Amniotic stem cell (primary cell): ENCODE measurements at places on chromosomes 7 and 10.
A peak's percentile ranks its signal among the peaks of the same experiment; 100 is the strongest.

DNA sequence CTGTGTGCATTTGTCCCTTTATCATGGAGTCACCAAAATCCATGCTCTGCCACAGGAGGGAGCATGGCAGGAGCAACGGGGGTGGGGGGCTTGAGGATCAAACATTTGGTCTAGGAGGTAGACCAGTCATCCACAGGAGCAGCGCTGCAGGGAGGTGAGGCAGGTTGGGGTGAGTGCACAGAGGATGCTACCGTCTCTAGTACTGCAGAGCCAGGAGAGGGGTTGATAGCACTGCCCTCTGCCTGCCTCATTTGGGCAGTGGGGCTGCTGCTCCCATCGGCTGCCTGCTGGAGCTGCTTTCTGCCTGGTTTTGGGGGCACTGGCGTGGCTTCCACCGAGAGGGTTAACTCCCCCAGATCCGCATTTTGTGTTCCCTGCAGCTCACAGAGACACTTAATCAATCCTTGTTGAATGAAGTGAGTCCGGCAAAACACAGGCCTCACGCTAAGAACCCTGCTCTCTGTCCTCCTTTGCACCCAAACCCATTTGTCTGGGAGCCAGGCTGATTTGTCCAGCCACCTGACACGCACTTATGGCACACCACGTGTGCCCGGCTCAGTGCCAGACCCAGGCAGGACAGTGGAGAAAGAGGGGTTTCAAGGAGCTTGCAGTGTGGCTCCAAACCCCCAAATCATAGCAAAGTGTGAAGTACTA is 527.1 kb upstream of the FOXK1 start:
- DNase-seq = no peak

DNA sequence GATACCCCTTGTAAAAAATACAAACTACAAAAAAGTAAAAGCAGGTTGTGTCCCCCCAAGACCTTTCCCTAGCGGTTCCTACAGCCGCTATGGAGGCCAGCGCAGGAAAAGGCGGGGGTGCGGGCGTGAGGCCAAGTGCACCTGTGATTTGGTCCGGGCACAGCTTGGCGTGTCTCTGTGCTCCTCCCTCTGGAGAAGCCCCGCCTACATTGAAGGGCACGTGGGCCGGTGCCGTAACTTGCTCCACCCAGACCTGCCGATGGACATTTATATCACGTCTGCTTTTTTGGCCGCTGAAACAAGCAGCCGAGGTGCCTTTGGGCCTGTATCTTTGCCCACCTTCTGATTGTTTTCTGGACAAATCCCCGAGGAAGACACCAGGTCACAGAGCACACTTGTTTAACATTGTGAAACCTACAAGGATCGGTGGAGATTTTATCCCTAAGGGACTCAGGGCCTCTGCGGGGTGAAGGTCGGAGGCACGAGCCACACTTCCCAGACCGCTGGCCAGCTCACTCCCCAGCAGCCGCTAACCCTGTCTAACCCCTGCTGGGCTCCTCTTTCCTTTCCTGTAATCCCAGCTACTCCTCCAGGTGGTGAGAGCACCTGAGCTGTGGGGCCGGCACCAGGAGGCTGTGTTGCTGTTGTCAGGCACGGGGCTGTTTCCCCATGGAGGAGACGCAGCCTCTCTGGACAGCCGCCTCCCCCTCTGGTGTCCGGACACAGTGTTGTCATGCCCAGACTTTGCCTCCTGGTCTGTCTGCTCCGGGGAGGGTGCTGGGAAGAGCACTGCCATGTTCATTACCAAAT is 18.8 kb upstream of the INPP5A start:
- DNase-seq = no peak

DNA sequence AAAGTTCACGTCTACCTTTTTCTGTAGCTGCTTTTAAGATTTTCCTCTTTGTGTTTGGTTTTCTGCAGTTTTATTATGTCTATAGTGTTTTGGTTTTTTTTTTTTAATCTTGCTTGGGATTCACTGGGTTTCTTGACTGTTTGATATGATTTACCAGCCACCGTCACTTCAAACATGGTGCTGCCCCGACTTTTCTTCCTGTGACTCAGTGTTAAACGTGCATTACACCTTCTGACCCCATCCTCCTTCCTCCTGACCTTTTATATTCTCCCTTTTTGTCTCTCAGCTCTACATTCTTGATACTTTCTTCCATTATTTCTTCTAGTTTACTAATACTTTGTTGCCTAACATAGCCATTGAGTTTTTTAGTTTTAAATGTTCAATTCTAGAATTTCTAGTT is 61.5 kb downstream of the GNA12 start:
- DNase-seq = no peak

DNA sequence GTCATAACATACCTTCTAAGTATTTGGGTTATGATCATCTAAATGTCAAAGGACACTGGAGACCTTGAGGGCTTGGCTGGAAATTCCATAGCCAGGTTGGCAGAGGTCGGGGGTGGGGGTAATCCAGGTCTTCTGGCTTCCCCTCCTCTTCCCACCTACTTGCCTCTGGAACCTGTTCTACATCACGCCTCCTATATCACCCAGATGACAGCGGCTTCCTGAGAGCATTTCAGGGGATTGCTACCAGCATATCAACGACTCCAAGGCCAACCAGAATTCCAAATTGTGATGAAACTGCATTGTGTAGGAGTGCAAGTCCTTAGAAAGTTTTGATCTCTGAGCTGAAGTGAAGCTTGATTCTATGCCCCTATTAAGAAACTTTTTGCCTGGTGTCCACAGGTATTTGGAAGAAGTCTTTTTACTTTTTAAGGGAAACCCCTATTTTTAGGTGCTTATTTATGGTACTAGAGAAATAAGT is 95.7 kb downstream of the SH2D4B start:
- no peak for DNase-seq

GRCh38 chr7:7913504-7913903 is 55.1 kb upstream of the GLCCI1 start:
- DNase-seq = no peak

DNA sequence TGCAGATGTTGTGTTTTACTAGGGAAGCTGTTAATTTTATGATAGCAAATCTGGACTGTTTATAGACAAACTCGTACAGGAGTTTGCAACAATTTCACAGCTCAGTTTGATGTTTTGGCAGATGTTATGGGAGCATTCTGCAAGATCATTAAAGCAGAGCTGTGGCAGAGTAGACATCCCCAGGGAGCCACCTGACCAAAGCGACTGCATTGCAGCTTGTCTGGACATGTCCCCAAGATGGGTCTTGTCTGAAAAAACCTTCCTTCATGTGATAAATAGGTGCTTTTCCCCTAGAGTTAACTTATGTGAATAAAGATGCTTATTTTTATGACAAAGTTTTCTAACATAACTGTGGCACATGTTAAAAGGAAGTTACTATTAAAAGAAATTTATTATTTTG is 91.2 kb upstream of the GPR141 start:
- DNase-seq = no peak

- DNase-seq = peak; percentile 34
These were observed 14.7 kb downstream of the CDNF start for GRCh38 chr10:14822879-14823755.

GRCh38 chr10:98489561-98490481 is 43.1 kb upstream of the HPS1 start:
- DNase-seq = no peak

GRCh38 chr10:28631896-28632583 is 45.3 kb upstream of the BAMBI start:
- DNase-seq = no peak

- DNase-seq = no peak
These were observed 7.0 kb downstream of the FAM53B start for GRCh38 chr10:124737221-124737620.

DNA sequence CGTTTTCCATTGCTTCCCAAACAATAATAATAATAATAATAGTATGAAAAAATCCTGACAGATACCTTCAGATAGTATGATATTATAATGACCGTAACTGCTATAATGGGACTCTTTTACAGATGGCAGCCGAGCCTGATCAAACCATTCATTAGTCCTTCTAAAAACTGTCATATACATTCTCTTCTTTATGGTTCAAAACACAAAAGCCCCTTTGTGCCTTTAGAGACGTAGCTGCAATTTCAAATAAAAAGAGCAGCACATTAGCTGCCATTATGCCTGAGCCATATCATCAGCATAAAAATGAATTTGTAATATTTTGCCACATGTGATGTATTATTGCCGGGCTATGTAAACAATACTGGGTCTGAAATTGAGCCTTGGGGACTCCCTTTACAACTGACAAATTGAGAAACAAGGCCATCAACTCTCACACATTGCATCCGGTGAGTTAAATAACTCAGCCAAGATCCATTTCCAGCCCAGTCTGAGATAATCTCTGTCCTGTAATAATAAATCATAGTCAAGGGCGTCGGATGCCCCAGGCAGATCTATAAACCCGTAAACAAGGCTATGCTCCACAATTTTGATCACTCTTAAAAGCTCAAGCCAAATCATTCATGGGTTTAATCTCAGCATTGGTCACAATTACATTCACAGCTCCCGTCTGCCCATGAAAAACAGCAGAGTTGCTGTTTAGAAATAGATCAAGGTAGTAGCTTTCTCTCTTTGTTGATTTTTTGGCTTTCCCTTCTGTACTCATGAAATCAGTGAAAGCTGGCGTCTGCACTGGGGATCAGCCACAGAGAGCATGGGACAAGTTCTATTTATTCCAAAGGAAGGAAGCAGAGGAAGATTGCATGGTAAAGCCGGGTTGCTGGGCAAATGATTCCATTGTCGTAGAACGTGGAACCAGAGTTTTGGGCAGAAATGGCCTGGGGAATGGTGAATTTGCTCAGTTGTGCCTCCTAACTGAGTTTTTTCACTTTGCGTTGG is 150.1 kb upstream of the BMPER start:
- no peak for DNase-seq

DNA sequence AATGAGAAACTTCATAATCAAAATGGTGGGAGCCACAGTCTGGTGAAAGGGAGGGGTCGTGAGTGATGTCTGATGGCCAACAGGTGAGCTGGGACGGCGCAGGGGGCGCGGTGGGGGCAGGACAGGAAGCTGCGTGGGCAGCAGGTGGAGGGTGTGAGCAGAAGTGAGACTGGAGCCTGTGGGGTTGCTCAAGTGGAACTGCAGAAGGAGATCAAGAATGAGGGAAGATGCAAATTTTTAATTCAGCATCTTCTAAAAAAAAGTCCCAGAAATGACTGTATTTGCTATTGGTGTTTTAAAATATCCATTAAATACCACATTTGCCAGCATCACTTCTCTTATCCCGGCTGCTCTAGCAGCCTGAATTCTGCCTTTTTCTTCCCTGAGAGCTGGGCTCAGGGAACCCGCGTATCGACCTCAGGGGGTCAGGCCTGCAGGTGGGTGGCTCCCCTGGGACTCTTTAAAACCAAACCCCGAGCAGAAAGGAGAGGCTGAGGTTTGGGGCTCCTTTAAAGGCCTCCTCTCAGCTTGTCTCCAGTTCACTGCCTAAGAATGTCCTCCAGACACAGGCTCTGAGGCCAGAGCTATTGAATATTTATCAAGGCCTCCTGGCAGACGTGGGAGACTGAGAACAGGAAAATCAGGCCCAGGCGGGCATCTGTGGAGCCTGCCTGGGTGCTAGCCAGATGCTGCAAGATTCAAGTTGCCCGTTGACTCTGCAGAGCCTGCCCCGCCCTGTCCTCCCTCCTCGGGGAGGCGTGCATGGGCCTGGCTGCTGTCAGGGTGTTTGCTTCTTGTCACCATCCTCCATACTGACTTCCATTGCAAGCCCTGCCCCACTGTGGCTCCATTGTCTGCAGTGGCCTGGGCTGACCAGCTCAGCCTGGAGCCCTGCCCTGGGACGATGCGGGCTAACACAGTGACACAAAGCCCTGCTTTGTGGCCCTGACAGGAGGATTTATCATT is 53.9 kb downstream of the SYPL1 start:
- DNase-seq = no peak

DNA sequence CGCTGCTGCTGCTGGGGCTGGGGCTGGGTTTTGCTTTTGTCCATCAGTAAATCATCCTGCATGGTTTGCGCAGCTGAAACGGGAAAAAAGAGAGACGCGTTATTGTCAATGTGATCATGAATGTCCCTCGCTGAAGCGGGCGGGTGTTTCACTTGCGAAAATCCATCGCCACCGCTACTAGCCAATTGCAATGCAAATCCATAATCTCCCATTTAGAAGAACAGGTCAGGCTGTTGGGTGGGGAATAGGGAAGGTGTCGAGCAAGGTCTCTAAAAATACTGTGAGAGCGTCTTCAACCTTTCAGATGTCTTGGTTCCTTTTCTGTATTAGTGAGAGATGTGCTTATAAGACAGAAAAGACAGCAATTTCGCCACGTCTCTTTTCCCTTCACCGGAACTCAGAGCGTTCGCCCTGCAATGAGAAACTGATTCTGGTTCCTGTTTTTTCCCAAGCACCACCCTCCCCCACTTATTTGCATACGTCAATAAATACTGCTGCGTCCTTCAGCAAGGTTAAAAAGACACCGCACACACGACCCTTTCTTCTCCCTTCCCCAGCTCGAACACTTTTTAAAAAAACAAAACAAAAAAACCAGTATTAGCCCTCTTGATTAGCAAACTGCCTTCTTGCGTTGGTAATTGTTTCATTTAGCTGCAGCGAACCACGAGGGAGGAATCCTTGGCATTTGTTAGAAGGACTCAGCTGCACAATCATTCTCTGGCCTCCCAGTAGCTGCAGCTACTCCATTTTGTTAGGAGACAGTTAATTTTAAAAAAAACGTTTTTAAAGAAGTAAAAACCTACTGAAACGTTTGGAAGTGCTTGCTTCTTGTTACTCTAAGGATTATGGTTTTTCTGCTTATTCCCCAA is 50.4 kb downstream of the CPEB3 start:
- DNase-seq = peak; percentile 69

DNA sequence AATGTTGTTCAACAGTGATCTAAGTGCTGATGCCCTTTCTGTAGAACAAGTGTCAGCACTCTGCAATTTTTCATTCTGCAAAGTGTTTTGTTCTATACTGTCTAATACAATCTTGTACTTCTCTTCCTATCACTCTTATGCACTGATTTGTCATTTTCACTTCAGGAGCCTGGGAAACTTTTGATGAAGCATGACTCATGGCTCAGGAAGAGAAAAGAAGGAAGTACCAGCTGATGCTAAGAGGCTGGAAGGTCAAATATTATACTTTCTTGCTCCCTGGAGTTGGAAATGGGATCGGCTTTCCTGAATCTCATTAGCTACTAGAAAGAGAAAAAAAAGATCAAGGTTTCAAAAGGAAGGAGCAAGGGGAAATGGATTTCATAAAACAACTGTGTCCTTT is 45.8 kb downstream of the DGKI start:
- DNase-seq = peak; percentile 17

DNA sequence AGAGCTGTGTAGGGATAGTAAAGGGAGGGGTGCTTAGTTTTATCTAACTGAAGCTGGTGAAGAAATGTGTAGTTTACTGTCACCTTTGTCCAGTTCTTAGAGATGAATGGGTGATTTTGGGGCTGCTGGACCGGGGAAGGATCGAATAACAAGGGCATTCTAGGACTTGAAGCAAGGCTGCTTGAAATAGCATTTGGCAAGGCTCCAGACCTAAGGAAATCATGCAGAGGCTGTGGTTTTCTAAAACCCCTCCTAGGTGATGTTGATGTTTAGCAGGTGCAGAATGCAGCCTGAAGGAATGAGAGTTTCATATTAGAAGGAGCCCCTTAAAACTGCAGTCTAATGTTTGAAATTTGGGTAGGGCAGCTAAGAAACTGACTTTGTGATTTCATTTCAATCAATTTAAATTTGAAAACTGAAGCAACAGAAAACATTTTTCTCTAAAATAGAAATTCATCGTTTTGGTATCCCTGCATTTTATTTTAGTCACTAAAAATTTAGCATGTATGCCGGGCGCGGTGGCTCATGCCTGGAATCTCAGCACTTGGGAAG is 68.5 kb downstream of the TET1 start:
- DNase-seq = no peak
